Stimulated activated naive CD8-positive, alpha-beta T cell treated with anti-CD3 and anti-CD28 coated beads, Interleukin-15, Interleukin-2, amounts not matched to agents 100 U/mL and 50 U/mL, for 24 hours (primary cell): ENCODE measurements at places on chromosomes 11 and 22.

DNA sequence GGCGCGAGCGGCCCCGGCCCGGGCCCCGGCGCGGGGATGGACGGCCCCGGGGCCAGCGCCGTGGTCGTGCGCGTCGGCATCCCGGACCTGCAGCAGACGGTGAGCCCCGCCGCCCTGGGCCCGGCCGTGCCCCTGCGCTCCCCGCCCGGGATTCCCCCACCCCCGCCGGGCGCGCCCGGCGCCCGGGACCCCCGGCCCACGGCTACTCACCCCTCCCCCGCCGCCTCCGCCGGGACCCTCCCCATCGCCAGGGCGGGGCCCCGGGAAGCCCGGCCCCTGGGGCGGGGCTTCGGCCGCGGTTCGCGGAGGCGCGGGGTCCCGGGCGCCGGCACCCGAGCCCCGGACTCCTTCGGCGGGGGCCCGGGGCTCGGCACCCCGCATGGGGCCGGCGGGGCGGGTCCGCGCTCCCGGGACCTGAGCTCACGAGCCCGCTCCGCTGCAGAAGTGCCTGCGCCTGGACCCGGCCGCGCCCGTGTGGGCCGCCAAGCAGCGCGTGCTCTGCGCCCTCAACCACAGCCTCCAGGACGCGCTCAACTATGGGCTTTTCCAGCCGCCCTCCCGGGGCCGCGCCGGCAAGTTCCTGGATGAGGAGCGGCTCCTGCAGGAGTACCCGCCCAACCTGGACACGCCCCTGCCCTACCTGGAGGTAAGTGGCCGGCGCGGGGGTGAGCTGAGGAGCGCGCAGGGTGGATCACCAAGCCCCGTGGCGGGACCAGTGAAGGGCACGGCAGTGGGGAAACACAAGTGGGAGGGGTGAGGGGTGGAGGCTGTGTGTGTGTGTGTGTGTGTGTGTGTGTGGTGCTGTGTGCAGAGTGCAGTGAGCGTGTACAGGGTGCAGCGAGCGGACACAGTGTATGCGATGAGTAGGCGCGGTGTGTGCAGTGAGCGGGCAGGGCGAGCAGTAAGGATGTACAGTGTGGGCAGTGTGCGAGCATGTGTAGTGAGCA is 2.3 kb downstream of the SHANK3 start:
- DNase-seq = peak; percentile 22

- DNase-seq = no peak
These were observed 4.3 kb upstream of the CRTAM start for GRCh38 chr11:122833846-122834464.

- DNase-seq = no peak
These were observed 10.5 kb upstream of the ZBED5 start for GRCh38 chr11:10868352-10868751.

GRCh38 chr22:31586137-31586920 is 75.7 kb downstream of the PISD start:
- DNase-seq = no peak

DNA sequence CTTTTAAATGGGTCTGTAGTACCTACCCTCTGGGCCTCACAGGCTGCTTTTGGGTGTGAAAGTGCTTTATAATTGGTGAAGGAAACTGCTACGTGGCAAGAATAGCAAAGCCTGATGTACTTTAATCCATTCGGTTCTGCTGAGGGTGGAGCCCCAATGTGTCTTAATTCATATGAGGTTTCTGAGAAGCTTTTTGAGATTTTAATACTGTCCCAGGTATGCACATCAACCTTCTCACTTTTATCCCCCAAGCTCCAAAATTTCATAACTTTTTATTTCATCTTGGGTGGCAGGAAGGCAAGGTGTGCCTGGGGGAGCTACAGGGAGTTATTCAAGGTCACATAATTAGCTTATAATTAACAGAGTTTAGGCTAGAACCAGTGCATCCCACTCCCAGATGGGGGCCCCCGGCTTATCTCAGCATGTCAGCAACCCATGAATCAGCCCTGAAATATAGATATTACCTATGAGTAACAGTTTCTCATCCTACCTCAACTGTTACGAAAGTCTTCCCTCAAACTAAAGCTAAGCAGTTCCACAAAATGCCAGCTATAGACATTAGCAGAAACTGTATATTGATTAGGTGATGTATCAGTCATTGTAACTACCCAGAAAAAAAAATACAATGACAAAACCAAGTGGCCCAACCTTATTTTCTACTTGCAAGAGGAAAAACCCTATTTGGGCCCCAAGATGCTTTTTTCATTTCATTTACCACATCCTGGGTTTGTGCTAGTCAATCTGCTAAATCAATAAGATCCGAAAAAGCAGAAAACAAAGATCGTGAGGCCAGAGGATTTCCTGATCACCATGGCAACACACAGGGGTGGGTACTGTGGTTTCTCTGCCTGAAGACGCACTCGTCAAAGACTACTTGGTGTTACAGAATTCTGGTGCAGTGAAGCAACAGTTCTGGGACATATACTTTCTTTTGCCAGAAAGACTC is 26.7 kb downstream of the CD44 start:
- DNase-seq = peak; percentile 80
